ENCODE measurements at places on chromosomes 13 and 19.

DNA sequence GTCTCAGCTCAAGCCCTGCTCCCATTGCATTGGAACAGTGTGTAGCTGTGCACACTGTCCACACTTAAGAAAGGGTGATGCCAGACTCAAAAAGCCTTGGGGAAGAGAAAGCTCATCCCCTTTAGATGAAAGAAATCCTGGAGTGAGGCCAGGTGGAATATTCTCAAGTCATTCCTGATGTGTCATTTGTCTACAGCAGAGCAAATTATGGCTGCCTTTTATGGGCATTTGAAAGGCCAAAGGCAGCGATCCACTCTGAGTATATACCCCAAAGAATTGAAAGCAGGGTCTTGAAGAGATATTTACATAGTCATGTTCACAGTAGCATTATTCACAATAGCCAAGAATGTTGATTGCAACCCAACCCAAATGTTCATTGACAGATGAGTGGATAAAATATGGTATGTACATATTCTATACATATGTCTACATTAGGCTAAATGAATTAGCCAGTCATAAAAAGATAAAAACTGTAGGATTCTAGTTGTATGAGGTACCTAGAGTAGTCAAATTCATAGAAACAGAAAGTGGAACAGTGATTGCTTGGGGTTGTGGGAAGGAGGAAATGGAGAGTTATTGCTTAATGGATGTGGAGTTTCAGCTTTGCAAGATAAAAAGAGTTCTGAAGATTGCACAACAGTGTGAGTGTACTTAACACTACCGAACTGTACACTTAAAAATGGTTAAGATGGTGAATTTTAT is 214.9 kb downstream of the KCNRG start:
- DNase-seq: no peak

- DNase-seq: no peak
These were observed 393.7 kb downstream of the NDFIP2 start for GRCh38 chr13:79874396-79875360.

- DNase-seq: no peak
These were observed 19.3 kb downstream of the GADD45B start for GRCh38 chr19:2495130-2495641.

GRCh38 chr13:36370108-36370429 is 23.9 kb upstream of the SPART start:
- DNase-seq: no peak

DNA sequence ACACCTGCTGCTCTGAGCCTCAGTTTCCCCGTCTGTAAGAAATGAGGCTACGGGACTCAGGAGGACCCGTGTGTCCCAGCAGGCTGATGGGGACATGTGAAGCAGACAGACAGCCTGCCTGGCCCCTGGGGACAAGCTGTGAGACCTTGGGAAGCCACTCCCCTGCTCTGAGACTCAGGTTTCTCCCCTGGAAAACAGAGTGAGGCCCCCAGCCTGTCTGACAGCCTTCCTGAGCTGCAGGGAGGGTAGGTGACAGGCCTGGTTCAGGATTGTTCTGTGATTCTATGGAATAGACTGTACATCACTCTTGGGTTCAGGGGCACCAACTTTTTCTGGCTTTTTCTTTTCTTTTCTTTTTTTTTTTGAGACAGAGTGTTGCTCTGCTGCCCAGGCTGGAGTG is 2.9 kb upstream of the NTF4 start:
- no peak for DNase-seq

- DNase-seq: no peak
These were observed 4.8 kb upstream of the ANGPTL8 start for GRCh38 chr19:11234486-11235075.

- DNase-seq: no peak
These were observed 35.2 kb downstream of the SLC15A1 start for GRCh38 chr13:98717256-98717655.

DNA sequence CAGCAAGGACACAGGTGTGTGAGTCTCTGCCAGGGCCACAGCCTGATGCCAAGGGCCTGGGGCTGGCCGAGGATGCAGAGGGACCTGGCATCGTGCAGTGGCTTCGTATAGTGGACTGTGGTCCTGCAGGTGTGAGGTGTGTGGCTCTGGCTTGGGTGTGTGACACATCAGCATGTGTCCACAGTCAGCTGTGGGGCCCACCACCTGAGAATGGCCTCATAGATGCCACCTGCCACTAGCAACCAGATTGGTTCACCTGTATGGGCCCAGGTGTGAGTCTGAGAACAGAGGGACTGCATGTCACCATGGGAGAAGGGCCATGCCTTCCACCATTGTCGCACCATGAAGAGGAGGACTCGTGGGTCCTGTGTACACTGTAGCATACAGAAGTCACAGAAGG is 2.4 kb downstream of the PPP1R14A start:
- DNase-seq: no peak

GRCh38 chr13:62678039-62678438 is 1262.4 kb upstream of the PCDH20 start:
- DNase-seq: no peak

DNA sequence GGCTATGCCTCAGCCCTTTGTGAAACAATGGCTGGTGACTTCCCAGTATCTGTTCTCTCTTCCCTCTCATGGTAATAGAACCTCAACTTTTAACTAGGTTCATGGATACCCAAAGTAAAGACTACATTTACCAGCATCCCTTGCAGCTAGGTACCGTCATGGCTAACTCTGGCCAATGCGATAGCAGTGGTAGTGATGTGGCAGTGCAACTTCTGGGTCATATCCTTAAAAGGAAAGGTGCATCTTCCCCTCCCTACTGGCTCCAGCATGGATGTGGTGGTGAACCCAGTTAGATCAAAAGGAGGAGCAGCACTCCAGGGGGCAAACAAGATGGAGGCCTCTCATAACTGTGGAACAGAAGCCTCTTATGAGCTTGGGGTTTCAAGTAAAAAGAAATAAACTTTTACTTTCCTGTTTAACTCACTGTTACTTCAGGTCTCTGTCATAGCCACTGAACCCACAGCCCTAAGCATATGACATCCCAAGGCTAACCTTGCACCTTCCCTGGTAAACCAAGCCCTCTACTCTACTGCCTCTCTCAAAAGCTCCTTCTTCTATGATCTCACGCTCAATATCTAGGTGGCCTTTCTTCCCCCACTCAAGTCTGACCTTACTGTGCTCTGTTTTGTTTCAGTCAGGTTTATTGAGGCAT is 104.4 kb downstream of the DOCK9 start:
- no peak for DNase-seq

- no peak for DNase-seq
These were observed 1431.9 kb upstream of the PCDH20 start for GRCh38 chr13:62847520-62847919.

DNA sequence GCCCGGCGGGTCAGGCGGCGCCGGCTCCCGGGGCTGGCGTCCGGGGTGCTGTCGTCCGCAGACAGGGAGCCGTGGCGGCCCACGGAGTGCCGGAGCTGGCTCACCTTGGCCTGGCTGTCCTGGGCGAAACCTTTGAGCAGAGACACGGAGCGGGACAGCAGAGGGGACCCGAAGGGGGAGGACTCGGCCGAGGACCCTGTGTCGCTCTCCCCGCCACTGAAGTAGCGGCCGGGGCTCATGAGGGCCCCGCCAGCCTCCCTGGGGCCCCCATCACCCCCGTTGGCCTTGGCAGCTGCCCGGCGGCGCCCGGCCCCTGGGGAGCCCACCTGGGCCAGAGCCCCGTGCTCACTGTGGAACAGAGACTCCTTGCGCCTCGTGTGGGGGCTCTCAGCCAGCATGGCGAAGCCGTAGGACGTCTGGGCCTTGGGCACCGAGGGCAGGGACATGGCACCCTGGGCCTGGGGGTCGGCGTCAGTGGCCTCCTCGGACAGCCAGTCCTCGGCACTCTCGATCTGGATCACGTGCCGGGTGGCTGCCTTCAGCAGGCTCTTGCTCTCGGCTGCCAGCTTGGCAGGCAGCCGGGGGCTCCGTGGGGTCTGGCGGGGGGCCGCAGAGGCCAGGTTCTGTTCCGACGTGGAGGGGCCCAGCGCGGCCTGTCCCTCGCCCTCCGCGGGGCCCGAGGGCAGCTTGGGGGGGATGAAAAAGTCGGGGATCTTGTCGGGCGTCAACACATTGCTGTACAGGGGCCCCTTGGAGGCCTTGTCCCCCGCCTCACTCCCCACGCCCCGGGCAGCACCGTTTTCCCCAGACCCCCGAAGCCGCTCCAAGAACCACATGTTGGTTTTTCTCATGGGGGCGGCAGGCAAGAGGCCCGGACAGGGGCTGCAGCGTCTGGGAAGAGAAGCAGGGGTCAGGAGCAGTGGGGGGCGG is 1.2 kb downstream of the C2CD4C start:
- DNase-seq: no peak

DNA sequence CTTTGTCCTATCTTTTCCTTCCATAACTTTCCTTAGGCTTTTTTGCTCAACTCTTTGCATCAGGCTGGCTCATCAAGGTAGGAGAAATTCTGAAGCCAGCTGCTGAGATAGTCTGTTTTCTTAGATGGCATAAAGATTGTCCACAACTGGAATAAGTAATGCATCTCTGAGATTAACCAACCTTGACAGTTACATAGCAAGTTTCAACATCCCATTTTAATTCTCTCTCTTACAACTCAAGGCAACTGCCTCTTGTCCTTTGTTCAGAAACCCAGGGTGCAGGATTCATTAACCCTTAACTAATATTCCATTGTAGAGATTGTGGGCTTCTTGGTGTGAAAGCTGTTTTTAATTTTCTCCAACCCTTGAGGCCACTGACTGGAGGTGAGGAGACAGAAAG is 239.2 kb downstream of the LACC1 start:
- no peak for DNase-seq

DNA sequence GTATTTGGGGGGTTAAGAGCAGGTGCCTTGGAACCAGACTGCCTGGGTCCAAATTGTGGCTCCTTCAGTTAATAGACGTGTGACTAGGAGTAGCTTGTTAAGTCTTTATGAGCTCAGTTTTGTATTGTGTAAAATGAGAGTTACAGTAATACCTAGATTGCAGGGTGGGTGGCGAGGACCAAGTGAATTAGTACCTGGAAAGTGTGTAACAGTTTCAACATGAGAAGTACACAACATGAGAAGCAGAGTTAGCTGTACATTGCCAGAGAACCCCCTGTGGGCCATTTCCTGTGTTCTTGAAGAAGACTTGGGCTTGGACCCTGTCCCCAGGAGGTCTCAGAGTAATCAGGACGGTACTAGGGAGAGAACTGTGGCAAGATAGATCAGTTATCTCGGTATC is 36.8 kb downstream of the PPP2R1A start:
- DNase-seq: no peak

- no peak for DNase-seq
These were observed 5.3 kb downstream of the PDCD2L start for GRCh38 chr19:34409189-34410164.

DNA sequence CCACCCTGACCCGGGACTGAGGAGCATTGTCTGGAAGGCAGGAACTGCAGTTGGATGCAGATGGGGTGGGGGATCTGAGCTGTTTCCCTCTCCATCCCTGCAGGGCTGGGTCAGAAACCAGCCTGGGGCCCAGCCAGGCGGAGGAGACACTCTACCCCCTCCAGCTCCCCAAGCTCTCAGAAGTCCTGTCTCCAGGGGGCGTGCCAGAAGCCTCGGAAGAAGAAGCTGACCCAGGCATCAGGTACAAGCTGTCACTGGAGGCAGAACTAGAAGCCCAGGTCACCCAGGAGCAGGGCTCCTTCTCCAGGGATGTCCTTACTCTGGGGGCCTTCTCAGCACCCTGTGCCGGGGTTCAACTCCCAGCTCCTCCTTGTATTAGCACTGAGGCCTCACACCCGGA is 15.5 kb downstream of the SIX5 start:
- DNase-seq: no peak

DNA sequence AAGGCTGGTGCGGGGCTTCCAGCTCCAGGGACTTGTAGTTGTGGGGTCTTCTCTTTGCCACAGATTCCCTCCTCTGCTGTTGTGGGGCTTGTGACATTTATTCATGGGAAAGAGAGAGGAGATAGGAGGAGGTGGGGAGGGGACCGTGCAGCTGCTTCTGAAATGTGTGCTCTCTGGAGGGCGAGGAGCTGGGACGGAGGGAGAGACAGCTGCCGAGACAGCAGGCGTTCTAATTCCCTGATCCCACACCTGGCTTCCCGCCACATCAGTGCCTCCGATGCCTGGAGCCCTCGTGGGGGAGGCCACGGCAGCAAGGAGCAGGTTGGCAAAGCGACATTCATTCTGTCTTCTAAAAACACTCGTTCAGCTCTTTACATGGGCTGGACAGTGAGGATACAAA is 164.4 kb downstream of the USP12 start:
- no peak for DNase-seq

DNA sequence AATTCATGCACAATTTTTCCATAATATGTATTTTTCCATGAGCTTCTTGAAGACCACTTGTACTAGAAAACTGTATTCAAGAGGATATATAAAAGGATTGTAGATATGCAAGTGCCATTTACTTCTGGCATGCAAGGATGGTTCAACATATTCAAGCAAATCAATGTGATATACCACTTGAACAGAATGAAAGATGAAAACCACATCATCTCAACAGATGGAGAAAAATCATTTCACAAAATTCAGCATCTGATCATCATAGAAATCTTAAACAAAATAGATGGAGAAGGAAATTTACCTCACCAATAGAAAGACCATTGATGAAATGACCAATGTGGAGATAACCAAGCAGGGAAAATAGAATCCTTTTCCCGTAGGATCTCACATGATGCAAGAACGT is 5.1 kb upstream of the ZNF816 start:
- no peak for DNase-seq

- DNase-seq: no peak
These were observed 10.6 kb downstream of the FZR1 start for GRCh38 chr19:3516675-3517207.

GRCh38 chr13:46996316-46997030 is 99.6 kb upstream of the HTR2A start:
- no peak for DNase-seq

DNA sequence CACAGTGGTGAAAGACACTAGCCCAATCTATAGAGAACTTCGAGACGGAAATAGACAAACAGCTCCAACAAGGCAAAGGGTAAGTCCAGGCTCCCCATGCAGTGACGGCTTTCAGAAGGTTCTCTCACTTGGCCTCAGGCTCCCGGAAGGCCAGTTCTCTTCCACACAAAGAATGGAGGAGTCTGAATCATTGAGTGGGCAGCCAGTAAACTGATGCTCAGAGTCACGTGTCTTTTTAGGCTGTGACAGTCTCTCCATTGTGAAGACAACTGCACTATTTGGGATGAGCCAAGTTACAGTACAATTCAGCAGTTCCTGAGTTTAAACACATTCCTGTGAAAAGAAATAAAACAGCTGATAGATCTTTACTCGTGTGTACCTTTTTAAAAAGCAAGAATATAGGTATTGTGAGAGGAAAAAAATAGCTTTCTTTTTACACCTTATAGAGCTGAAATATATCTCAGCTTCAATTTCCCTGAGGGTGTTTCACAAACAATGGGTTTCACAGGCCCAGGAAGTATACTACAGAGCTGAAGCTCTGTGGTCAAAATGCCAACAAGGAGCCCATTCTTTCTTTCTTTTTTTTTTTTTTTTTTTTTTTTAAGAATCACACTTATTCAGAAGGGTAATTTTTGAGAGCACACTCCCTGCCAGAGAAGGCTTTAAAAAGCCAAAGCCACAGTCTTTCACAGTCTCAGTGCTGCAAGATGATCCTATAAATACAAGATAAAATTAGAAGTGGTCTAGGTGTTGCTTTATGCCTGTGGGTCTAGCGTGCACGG is 135.1 kb downstream of the FREM2 start:
- DNase-seq: no peak

GRCh38 chr13:100511466-100511865 is 77.1 kb downstream of the GGACT start:
- DNase-seq: no peak

GRCh38 chr19:6760606-6761005 is 6.6 kb downstream of the SH2D3A start:
- DNase-seq: no peak

GRCh38 chr13:77374786-77375185 is 47.9 kb upstream of the MYCBP2 start:
- no peak for DNase-seq

- no peak for DNase-seq
These were observed 93.3 kb downstream of the PIBF1 start for GRCh38 chr13:72875233-72875632.
